ENCODE measurements at places on chromosomes 16 and 17.

DNA sequence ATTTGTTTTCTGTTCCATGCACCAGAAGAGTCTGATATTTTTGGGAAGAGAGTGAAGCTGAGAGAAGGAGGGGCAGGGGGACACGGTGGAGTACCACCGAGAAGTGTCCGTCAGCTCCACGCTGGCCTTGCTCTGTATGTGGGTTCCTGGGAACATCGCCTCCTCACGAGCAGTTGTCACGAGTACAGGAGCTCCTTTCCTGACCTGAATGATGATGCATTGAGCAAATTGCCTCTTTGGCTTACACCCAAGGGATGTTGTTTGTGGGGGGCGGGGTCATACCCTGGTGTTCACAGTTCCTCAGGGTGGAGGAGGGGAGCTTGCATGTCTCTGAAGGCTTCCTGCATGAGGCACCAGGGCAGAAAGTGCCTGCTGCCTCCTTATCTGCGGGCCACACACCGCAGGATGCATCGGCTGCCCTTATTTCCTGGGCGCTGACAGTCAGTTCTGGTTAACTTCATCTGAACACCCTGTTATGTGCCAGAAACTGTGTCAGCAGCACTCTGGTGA, 36.2 kb downstream of the RGS9 start:
- peak; percentile 98 for DNase-seq

DNA sequence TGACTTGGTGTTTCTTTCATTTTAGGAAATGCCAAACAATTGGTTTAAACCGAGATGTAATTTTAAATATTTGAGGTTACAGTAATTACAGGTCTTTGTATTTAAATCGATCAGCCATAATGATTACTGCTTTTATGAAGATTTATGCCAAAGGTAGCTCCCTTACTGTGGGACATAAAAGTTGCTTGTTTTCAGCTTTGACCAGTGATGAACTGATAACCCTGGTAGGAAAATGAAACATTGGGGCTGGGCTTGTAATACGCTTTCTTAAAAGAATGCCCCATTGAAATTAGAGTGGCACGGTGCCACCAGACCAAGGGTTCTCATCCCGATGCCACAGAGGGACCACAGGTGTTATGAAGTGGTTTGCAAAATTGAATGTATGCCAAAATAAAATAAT, 7.3 kb downstream of the TNRC6A start:
- DNase-seq = no peak

DNA sequence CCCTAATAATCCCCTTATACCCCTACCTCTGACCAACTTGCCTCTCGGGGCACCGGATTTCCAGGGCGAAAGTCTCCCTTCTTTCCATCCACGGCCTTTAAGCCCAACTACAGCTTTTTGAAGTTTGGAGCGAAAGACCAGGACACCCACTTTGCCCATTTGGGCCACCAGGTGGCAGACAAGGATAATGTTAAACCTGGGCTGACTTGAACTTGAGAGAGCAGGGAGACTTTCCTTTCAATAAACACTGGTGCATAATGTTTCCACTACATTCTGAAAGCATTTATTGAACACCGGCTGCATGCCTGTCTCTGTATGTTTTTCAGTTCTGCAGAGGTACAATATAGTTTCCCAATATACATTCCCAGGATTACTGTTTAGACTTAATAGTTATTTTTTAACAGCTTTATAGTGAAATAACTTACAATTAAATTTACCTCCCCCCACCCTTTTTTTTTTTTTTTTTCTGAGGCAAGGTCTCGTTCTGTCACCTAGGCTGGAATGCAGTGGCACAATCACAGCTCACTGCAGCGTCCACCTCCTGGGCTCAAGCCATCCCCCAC, 6.9 kb upstream of the CES3 start:
- DNase-seq = peak; percentile 90

DNA sequence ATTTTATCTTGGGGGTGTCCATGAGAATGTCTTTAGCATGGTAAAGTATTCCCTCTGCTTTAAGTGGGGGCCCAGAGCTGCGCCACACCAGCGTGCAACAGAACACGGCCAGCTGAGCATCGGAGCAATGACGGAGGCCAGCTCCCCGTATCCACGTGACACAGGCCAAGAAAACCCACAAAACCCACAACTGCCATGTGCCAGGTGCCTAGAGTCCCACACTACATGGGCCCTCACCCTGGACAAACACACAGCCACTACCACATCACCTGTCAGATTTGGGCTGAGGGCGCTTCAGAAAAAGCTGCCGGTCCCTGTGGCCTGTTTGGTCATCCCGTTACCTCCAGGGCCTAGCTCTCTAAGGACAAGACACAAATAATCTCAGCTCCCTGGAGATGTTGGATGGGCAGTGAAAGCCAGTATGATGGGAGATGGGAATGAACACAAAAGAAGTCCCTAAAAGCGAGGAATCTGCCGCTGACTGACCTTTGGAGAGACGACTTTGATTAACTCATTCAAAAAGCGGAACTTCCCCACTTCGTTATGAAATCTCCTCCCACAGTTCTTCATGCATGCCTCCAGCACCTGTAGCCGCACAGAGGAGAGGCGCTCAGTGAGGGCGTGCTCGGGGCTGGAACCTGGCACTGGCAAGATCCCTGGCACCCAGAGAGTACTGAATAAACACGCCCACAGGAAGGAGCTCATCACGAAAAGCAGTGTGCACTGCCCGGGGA, 17.1 kb downstream of the GGA3 start:
- peak; percentile 58 for DNase-seq

DNA sequence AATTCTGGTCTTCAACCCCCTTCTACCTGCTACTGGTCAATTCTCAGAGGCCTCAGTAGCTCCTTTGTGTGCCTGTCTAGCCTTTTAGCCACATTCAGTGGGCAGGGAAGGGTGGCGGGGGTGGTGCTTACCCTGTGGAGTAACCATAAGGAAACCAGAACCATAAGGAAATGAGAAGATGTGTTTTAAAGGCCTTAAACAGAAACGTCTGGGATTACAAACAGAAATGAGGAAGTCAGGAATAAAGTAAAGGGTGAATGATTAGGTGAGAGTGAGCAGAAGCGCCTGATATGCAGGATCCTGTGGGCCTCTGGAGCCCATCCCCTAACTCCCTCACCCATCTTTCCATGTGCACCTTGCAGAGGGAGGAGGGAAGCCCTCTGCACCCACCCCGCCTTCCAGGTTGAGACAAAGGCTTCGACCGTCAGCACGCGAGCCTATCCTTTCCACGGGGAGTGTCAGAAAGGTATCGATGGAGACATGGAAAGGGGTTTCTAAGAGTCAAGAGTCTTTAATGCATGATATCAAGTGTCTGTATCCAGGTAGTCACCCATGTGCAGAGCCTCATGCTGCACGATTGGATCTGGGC, 20.4 kb downstream of the KIAA0513 start:
- DNase-seq = peak; percentile 64

- no peak for DNase-seq
These were observed 81.4 kb upstream of the CRHR1 start for GRCh38 chr17:45702666-45703266.

DNA sequence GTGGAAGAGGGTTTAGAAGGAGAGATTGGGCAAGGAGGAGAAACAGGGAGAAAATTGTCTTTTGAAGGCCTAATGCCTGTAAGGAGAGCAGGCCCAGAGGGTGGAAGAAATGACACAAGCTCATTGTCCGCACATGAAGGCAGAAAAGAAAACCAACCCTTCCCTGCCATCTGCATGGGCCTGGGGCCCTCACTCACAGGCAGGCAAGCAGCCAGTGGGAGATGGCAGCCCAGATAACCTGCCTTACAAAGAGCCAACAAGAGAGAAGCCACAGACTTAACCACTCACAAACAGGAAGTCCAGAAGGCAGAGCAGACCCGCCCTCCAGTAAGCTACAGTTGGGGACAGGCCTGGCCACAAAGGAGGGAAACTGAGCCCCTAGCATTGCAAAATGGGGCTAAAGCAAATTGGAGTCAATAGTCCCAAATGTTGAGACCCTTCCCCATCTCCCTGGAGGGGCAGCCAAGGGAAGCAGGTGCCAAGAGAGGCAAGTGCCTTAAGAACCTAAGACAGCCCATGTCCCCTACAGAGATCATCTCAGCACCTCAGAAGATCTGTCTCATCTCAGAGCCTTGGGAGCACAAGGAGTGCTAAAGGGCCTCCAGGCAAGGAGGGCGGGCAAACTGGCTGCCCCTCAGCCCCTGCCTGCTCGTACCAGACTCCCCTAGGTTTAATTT, 7.3 kb upstream of the TSPOAP1 start:
- DNase-seq = peak; percentile 96

GRCh38 chr17:17900615-17901520, 64.1 kb upstream of the SREBF1 start:
- DNase-seq = peak; percentile 49

DNA sequence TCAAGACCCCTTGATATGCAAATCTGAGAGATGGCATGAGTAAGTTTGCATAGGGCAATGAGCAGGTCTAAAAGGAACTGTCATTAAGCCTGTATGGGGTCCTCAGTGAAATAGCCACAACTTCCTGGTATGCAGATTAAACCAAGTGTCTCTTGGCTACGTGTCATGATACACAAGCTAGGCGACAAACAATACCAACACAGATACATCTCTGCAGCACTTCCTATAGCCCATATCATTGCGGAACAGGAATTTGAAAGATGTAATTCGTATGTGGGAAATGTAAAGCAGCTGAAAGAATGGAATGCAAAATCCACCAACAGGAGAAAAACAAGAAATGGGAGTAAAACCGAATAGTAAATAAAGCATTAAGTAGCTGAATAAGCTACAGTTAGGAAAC, 12.9 kb downstream of the PRSS22 start:
- DNase-seq = no peak

GRCh38 chr17:33140413-33141099, 148.9 kb downstream of the SPACA3 start:
- DNase-seq = no peak

DNA sequence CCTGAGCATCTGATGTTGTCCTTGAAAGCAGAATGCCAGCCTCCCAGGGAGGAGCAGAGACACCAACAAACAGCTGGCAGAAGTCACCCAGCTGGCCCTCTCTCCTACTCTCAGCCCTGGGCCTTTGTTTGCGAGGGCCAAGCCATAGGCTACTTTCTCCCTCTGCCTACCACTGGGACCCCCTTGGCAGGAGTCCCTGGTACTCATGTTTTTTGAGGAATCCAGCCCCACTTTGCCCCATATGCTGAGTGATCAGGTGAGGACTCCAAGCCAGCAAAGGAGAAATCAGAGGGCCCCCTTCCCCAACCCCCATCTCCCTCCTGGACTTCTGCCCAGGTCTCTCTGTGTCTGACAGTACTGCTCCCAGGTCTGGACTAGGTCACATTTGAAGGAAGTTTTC, 121.9 kb downstream of the USP31 start:
- no peak for DNase-seq

GRCh38 chr16:88128556-88128955, 177.3 kb downstream of the BANP start:
- no peak for DNase-seq

DNA sequence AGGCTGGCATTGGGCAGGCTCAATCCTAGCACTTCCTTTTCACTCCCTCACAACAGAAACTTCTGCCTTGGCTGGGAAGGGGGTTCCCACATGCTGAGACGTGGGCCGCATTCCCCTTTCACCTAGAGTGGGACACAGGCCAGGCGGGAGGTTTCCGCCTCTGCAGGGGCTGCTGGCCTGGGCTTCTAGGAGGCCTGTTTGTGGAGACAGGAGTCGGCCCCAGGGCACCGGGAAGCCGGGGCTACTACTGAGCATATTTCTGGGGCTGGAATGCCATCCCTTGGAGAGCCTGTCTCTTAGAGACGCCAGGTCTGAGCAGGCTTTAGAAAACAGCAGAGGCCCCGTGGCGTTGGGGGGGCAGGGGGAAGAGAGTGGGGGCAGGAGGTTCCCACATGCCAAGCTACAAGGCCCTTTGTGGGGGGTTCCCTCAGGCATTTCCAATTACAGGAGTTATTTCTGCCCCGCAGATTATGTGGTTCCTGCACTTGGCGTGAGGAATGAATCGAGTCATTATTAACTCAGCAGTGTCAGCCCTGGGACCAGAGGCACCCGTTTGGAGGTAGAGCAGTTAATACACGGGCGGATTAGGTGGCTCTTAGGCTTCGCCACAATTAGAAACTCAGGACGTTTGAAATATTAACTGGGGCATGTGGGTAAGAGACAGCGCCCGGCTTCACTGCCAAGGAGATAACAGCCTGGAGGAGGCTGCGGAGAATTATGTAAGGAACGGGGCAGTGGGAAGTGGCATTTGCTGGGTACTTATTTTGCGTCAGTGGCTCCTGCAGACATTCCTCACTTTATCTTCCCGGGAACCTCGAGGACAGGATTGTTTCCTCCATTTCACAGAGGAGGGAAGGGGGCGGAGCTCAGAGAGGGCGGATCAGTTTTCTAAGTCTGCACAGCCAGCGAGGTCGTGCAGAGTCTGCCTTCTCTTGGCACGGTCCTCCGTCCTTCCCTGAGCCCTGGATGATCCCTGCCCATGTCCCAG, 162.5 kb downstream of the MAF start:
- DNase-seq = no peak

DNA sequence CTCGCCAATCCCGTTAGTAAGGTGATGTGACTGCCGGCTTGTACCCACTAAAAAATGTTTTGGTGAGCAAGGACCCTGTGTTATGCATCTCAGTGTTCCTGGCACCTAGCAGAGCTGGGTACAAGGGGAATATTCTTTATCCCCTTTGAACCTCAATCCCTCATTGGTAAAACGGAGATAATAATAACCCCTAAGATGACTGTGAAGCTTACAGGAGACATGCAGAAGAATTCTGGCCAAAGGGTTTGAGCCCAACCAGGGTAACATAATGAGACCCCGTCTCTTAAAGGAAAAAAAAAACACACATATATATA, 896 bp downstream of the GGA2 start:
- DNase-seq = no peak

DNA sequence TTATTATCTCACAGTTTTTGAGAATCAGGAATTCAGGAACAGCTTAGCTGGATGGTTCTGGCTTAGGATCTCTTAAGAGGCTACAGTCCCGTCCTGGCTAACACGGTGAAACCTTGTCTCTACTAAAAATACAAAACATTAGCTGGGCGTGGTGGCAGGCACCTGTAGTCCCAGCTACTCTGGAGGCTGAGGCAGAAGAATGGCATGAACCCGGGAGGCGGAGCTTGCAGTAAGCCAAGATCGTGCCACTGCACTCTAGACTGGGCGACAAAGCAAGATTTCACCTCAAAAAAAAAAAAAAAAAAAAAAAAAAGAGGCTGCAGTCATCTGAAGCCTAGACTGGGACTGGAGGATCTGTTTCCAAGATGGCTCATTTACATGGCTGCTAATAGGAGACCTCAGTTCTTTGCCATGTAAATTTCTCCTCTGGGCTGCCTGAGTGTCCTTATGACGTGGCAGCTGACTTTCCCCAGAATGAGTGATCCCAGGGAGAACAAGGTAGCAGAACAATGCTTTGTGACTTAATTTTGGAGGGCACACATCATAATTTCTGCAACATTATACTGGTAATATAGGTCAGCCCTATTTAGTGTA, 95.8 kb upstream of the CORO6 start:
- no peak for DNase-seq

DNA sequence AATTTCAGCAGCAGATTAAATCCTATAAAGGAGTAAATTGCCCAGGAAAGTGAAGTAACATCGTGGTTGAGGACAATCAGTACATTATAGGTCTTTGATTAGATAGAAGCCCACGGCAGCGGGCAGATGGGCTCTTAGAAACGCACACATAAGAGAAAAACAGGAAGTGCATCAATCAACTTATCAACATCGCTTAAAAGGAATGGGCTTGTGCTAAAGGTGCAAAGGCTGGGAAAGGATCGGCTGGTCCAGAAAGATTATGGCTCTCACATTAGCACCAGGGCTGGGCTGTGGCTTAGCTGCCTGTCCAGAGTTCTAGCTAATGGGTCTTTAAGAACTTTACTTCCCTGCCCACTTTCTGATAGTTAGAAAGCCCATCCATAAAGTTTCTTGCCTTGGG, 292.0 kb upstream of the TNRC6C start:
- DNase-seq = peak; percentile 80
